ENCODE measurements at places on chromosomes 12 and 14.

GRCh38 chr12:48556631-48557030 lies 13.2 kb downstream of the LALBA start:
- no peak for DNase-seq

GRCh38 chr12:65649126-65649525 lies 175.2 kb upstream of the HMGA2 start:
- DNase-seq = no peak

DNA sequence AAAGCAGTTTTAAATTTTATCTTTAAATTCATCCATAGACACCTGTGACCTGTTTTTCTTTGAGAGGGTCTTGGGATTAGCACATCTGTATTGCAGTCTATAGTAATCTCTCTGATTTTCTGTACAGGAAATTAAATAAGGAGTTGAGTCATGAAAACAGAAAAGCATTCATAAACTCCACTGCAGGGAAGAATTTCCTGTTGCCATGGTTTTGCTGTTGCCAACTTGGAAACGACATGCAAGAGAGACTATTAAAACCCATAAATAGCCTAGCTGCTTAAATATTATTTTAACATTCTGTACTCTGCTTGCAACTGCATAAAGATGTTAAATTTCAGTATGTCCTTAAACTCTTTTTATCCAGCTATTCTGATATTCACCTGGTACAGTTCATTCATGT lies 281.0 kb upstream of the RGS6 start:
- no peak for DNase-seq

GRCh38 chr12:24278832-24279231 lies 329.4 kb upstream of the SOX5 start:
- no peak for DNase-seq

DNA sequence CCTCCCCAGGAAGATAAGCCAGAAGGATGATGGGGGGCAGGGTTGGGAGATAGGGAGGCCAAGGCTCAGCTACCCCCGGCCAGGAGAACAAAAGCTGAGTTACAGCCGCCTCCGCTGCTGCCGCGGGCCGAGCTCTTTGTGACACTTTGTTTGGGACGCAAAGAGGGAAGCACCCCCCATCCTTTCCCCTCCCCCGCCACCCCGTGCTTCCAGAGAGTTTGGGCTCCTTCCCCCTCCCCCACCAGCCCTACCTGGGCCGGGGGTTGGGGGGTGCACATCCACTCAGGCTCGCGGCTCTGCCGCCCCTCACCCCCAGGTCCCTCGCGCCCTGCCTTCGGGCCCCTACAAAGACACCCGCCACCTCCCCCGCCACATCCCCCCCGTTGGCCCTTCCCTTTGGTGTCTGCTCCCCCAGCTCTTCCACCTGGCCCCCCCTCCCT lies 799 bp downstream of the ZNF219 start:
- DNase-seq = no peak

DNA sequence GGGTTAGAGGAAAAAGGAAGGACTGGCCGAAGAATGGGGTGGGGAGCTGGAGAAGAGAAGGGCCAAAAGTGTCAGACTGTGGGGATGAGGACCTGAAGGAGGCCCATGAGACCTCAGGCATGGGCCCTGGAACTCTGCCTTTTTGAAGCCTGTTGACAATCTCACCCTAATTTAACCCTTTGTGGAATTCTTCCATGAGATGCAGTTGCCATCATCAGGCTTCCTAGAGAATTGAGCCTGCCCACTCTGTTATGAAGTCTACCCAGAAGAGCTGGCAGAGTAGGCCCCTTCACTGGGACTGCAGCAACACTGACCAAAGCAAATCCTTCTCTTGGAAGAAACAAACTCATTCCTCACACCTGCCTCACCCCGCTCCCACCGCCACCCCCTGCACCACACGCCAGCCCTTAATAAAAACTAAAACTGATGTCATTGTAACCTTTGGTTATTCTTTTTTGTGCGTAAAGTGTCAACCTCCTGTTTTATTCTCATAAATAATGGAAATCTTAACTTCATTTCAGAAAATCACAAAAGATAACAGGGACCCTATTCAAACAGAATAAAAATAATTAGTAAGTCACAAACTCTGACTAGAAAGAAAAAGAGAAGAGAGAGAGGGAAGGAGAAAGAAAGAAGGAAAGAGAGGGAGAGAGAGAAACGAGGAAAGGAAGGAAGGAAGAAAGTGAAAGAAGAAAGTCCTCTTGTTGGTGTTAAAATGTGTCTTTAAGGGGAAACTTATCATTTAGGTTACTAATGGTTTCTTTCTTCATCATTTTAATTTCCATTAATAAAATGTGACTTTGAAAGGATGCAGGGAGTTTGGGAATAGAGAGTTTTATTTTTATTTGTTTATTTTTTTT lies 61.3 kb downstream of the CRADD start:
- no peak for DNase-seq

- DNase-seq = no peak
These were observed 55.5 kb upstream of the ESRRB start for GRCh38 chr14:76320486-76320885.

GRCh38 chr12:68261896-68262295 lies 8.5 kb upstream of the IL22 start:
- no peak for DNase-seq

- no peak for DNase-seq
These were observed 30.4 kb downstream of the FRS2 start for GRCh38 chr12:69500631-69501030.

GRCh38 chr14:72801836-72802587 lies 91.9 kb downstream of the DPF3 start:
- DNase-seq = no peak

GRCh38 chr14:62179367-62180018 lies 417.3 kb downstream of the SNAPC1 start:
- DNase-seq = no peak

- no peak for DNase-seq
These were observed 203 bp downstream of the NFATC4 start for GRCh38 chr14:24368212-24368561.

- DNase-seq = no peak
These were observed 3.8 kb upstream of the RPAP3 start for GRCh38 chr12:47709671-47710070.

GRCh38 chr14:99462210-99462609 lies 18.4 kb downstream of the SETD3 start:
- DNase-seq = no peak

DNA sequence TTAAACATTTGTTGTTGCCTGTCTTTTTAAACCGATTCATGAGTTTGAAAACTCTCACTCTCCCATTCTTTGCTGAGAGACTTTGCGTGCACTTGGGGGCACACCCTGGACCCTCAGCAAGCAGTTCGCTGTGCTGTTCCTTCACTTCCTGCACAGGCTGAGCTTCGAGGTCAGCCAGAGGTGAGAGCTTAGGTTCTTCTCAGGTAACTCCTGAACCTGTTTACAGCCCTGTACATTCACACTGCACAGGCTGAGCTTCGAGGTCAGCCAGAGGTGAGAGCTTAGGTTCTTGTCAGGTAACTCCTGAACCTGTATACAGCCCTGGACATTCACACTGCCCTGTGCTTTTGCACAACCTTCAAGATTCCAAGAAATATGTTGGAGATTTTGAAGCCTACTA lies 9.8 kb upstream of the CLECL1 start:
- DNase-seq = no peak

- no peak for DNase-seq
These were observed 153.2 kb upstream of the DDHD1 start for GRCh38 chr14:53306267-53306721.

DNA sequence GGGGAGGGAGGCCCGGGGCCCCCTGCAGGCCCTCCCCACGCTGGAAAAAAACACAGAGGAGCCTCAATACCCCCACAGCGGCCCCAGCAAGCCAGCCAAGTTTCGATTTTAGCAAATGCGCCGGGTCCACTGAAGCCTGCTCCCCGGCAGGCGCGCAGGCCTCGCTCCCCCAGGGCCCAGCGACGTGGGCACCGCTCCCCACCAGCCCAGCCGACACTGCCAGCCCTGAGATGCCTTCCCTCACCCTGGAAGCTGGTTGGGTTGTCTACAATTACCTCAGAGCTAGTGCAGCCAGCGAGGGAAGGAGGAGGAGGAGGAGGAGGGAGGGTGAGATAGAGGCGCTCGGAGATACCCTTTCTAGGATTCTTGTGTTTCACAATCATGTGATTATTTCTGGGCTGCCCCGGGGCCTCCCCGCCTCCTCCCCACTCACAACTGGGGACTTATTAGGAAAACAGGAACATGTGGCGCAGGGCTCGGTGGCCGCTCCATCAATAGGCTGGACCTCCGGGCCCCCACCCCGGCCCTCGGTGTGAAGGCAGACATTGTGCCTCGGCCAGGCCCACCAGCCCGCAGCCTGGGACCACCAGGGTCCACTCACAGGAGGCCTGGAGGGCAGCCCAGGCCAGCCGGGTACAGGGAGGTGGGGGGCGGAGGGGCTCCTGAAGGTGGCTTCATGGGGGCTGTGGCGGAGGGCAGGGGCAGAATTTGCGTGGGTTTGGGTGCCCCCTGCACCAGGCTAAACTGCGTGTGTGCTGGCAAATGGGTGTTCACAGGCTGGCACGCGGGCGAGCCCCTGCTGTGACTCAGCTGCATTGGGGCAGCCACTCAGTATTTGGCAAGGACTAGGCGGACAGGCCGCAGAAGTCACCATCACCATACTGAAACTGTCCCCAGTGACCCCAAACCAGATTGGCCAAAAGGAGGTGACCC lies 109.9 kb downstream of the NCOR2 start:
- DNase-seq = no peak

- DNase-seq = no peak
These were observed 321.3 kb downstream of the PDZRN4 start for GRCh38 chr12:41509271-41510055.

DNA sequence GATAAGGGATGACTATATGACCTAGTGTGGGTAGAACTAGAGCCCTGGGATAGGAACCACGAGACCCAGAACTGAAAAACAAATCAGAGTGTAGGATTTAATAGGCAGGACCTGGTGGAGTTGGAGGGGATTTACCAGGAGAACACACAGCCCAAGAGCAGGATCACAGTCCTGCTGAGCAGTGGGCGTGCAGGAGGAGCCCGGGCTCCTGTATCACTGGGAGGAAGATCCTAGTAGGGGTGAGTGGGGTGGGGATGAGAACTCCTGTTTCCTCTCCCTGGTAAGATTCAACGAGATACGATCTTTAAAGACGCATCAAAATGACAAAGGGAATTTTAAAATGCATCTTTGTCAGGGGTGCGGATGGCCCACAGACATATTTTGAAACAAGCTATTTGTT lies 220.1 kb downstream of the GALC start:
- DNase-seq = no peak

DNA sequence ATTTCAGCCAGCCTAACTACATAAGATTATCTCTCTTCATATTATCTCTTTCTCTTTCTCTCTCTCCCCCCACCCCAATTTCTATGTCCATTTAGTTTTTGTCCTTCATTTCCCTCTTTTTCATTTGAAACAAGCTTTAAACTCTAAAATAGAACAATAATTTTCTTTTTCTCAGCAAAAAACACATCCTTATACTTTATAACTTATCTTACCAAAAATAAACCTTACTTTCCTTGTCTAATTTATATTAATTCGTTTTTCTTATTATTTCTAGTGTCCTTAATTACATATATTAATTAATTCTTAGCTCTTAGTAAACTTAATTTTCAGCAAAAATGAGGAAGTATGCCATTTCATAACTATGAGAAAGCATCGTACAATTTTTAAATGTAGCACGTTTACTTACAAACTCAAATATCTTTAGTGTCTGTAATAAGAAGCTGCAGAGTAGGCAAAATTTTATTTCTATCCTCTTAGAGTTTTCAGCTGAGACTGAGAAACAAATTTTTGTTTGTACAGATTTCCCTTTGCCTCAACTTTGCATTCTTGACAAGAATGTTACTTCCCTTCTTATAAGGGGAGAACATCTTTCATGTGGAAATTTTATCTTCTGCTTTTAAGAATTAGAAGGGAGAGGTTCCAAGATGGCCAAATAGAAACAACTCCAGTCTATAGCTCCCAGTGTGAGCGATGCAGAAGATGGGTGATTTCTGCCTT lies 65.1 kb upstream of the ST8SIA1 start:
- DNase-seq = no peak

DNA sequence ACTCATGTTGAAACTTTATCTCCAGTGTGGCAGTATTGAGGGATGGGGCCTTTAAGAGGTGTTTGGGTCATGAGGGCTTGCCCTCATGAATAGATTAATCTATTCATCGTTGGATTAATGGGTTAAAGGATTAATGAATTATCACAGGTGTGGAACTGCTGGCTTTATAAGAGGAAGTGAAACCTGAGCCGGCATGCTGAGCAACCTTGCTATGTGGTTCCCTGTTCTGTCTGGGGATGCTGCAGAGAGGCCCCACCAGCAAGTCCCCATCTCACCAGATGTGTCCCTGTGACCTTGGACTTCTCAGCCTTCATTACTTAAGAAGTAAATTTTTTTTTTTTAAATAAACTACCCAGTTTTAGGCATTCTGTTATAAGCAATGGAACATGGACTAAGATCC lies 109.6 kb downstream of the DYRK2 start:
- no peak for DNase-seq

GRCh38 chr12:24034160-24034559 lies 84.7 kb upstream of the SOX5 start:
- no peak for DNase-seq

DNA sequence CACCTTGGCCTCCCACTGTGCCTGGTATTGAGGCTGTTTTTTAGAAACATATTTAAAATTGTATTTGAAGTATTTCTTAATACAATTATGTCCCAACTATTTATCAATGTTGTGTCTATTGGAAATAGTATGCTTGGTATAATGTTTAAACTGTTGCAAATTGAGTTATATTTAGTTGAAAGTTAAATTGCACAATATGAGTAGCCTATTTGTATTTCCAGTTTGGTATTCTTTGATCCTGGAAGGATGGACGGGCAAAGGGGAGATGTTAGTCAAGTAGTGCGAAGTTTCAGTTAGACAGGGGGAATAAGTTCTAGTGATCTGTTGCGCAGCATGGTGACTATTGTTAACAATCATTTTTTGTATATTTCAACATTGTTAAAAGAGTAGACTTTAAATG lies 111.5 kb downstream of the NUBPL start:
- no peak for DNase-seq

DNA sequence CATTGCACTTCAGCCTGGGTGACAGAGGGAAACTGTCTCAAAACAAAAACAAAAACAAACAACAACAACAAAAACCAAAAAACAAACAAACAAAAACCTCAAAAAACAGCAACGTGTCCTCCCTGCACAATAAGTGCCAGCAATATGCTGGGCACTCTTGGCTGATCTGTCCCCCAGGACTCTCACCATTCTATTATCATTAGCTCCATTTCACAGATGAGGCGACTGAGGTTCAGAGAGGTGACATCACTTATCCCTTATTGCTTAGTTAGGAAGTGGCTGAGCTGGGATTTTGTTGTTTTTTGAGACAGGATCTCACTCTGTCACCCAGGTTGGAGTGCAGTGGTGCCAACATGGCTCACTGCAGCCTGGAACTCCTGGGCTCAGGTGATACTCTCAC lies 33.0 kb upstream of the CCDC63 start:
- DNase-seq = no peak

- DNase-seq = no peak
These were observed 14.8 kb downstream of the JDP2 start for GRCh38 chr14:75442642-75443041.

GRCh38 chr14:89613260-89614008 lies 196.4 kb upstream of the FOXN3 start:
- no peak for DNase-seq
